CD4-positive, alpha-beta T cell treated with Interleukin-10 for 1 hour (primary cell): ENCODE measurements at places on chromosomes 3 and 15.

DNA sequence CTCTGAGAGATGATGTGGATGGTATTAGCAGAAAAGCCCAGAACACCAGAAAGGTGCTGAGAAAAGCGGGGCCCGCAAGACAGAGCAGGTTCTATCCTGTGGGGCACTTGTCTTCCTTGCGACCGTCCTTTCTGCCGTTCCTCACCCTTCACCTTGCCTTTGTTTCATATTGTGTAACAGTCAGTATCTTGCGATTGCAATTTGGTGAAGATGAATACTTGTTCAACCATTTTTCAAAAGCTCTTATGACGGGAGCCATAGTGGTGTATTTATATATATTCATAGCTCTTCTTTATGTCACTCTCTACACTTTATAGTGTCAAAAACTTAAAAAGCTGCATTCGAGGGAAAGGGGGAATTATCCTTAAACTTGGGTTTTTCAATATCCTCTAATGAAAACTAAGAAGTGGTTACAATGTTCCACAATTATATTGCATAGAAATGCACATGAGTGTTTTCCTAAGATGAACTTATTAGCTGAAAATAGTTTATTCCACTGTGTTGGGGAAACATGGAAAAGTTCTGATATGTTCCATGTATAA, 797 bp downstream of the MAP3K13 start:
- DNase-seq, result no peak

- DNase-seq, result no peak
Measured at GRCh38 chr3:172635588-172635987, 75.3 kb downstream of the NCEH1 start.

DNA sequence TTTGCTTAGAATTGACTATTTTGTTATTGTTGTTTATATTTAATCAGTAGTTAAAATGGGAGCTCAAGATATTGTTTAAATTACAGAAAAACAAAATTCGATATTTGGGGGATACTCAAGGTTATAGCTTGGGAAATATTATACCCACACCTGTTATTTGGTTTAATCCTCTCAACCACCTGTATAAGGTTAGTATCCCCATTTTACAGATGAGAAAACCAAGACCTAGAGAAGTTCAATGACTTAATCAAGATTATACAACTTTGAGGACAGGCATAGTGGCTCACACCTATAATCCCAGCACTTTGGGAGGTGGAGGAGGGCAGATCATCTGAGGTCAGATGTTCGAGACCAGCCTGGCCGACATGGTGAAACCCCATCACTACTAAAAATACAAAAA, 39.8 kb upstream of the CA12 start:
- no peak for DNase-seq

DNA sequence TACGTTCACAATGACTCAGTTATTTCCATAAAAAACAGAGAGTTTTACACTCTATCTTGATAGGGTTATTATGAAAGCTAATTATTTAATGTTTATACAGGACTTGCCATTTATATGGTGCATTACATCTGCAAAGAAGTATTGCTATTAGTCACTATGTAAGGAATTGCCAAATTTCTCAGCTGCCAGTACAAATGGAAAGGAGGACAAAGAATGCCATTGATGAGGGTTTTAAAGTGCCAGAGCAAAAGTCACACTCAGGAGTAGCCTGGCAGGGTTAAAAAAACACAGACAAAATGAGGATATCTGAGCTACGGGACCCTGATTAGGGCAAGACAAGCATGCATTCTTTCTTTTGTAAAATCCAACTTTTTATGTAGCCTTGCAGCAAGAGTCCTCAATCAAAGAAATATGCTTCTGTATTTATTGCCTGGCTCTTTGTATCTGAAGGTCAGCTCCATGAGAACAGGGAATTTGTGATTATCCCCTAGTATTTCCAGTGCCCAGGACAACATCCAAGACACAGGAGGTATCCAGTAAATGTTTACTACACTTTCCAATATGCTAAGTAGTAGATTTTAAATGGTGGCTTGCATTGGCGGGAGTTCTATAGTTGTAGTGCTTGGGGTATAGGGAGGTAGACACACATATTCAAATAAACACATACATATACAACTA, 1013.6 kb downstream of the ROBO1 start:
- DNase-seq, result no peak

DNA sequence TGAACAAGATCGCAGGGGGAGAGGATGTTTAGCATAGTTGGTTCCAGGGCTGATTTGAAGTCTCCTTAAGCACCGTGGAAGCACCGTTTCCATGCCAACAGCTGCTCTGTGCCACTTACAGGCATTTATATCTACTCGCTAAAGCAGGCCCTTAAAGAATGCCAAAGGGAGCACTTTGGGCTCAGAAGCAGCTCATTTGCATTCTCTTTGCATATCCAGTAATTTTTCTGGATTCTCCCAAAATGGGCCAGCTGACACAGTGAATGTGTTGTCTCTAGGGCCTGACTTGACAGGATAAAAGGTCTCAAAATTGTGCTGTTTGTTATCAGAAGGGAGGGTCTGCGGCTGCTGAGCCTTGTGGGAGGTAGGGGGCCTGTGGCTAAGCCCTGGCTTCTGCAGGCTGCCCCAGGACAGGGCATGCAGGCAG, 138.6 kb downstream of the FBLN2 start:
- DNase-seq, result no peak

DNA sequence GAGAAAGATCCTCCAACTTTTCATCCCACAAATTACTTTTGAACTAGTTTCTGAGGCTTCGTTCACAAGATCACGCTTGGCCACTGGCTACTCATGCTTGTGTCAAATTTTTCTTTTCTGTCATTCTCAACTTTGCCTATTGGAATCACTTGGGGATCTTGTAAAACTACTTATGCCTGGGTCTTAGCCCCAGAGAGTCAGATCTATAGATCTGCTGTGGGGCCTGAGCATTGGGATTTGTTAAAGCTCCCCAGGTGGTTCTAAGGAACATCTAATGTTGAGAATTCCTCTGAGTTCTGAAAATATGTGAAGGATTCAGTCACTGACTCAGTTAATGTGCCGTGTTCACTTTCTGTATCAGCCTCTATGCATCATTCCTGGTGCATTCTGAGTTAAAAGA, 71.7 kb upstream of the VGLL3 start:
- DNase-seq, result no peak

GRCh38 chr3:168511428-168512014, 415.8 kb upstream of the GOLIM4 start:
- no peak for DNase-seq

- no peak for DNase-seq
Measured at GRCh38 chr15:97653896-97654295, 306.6 kb upstream of the ARRDC4 start.
